Stimulated activated CD8-positive, alpha-beta memory T cell treated with anti-CD3 and anti-CD28 coated beads, Interleukin-4, amount 100 ng/mL, for 4 hours (primary cell): ENCODE measurements at places on chromosomes 3 and 15.

- no peak for DNase-seq
These were observed 25.6 kb upstream of the TCF12 start for GRCh38 chr15:56892659-56893363.

DNA sequence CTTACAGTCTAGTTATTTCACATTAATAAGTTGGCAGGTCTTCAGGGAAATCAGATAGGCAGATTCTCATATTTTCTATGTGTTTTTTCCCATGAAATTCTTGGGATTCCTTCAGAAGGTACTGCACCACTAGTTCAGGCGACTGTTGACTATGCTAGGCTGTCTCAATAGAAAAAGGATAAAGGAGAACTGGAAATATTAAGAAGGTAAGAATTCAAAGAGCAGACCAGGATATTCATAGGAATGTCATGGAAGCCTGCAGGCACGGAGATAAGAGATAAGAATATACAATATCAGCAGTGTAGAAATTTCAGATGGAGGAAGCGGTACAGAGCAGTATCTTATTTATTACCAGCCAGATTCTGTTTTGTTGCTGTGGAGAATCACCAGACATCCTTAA lies 432.1 kb upstream of the MDFIC2 start:
- DNase-seq: no peak

- DNase-seq: no peak
These were observed 74.8 kb downstream of the AQP9 start for GRCh38 chr15:58212909-58213526.

DNA sequence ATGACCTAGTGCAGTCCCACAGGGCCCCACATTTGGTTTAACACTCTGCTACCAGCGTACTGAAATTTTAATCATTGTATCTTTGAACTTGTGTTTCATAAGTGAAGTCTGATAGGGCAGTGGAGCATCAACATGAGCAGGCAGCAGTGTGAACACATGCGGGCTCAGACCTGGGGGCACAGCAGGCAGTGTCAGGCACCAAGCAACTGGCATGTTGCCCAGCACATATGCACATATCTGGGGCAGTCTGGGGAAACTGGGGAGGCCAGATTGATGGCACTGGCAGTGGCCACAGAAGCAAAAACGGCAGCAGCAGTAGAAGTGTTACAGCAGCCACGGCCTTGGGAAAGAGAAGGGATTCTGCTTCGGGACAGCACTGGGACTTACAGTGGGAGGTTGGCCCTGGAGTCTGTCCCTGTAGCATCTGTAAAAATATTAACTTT lies 353.9 kb upstream of the KCNMB2 start:
- DNase-seq: no peak

DNA sequence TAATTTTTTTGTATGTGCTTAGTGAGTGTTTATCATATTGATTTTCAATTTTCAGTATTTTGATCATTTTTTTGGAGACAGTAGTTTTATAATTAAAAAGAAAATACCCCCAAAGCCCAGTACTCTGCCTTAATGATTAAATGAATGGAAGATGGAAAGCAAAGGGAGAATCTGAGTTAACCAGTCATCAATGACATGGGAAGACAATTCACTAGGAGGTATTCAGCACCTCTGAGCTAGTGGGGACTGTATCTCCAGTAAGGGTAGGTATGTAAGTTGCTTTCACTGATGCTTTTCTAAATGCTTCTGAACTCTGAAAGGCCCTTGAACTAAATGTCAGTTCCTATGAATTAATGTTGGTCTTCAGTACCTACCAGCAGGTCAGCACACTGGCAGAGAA lies 590.4 kb upstream of the DPPA4 start:
- no peak for DNase-seq
